Stimulated activated CD4-positive, alpha-beta T cell treated with anti-CD3 and anti-CD28 coated beads, Interleukin-4, amount 100 ng/mL, for 24 hours (primary cell): ENCODE measurements at places on chromosomes 16 and 17.
A peak's percentile ranks its signal among the peaks of the same experiment; 100 is the strongest.

DNA sequence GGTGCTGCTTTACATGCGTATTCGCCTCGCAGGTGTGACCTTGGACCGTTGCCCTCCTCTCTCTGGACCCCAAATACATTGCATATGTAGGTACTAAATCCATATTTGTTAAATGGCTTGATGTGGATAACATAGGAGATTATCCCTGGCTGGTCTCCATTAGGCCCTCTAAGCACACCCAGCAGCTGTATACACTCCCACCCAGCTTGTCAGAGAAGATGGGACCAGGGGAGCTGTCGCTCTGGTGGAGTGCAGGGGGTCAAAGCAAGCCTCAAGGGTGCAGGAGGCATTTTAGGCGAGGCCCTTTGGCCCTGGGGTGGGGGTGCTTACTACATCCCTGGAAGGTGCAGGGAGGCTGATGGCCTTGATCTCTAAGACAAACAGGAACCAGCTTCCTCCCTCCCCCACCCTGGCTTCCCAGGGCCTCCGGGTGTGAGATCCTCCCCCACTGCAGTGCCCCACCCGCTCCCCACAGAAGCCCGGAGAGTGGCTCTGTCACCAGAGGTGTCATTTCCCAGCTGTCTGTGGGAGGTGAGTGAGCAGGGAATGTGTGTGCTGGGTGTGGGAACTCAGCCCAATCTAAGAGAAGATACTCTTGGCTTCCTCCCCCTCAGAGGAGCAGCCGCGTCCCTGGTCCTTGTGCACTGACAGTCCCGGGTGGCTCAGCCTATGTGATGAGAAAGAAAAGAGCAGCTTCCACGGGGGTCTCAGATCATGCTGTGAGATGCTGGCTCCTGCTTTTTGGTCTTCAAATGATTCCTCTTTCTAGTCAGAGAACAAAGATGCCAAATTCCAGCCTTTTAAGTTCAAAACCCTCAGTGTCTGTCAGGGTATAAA lies 1.4 kb upstream of the VAMP2 start:
- peak; percentile 80 for DNase-seq

DNA sequence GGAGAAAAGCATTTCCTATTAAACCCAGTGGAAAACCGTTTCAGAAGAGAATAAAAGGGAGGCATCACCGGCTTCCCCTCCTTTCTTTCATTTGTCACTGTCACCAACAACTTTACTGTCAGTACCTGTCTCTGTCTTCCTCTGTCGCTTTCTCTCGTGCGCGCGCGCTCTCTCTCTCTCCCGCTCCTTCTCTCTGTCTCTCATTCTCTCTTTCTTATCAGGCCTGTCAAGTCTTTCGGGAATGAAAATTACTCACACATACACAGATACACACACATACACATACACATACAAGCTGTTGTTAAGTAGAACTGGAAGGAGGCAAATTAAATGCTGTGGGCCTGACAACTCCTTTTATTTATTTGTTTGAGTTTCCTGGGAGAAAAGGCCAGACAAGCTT lies 17.6 kb downstream of the MYOCD start:
- DNase-seq = no peak

GRCh38 chr16:58518083-58518979 lies 3.0 kb downstream of the SETD6 start:
- DNase-seq = no peak

DNA sequence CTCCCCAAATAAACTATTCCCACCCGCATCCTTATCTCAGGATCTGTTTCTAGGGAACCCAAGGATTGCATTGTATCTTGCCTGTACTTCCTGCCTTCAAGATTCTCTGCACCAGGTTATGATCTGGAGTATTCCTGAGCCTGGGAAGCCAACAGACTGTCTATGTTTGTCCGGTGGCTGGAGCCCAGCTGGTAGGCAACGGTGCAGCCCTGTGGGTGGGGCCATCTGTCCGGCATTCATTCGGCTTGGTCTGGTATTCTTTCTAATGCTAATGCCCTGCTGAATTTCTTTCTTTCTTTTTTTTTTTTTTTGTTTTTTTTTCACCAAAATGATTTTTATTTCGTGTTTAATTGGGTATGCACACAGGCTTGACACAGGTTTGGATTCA lies 20.7 kb upstream of the TVP23A start:
- DNase-seq = no peak

DNA sequence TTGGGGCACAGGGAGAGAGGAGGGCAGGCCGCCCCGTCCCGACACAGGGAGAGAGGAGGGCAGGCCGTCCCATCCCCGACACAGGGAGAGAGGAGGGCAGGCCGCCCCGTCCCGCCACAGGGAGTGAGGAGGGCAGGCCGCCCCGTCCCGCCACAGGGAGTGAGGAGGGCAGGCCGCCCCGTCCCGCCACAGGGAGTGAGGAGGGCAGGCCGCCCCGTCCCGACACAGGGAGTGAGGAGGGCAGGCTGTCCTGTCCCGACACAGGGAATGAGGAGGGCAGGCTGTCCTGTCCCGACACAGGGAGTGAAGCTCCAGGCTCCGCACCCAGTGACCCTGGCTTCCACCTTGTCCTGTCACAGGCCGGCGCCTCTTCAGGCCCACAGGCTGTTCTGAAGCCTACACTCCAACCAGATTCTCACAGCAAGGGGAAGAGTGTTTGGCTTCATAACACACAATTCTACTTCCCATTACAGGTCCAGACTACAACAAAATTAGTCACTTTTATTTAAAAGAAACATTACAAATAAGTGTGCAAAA lies 34.1 kb downstream of the WDR45B start:
- DNase-seq = no peak

- no peak for DNase-seq
Observed at GRCh38 chr17:57050306-57050705, 34.7 kb upstream of the AKAP1 start.

DNA sequence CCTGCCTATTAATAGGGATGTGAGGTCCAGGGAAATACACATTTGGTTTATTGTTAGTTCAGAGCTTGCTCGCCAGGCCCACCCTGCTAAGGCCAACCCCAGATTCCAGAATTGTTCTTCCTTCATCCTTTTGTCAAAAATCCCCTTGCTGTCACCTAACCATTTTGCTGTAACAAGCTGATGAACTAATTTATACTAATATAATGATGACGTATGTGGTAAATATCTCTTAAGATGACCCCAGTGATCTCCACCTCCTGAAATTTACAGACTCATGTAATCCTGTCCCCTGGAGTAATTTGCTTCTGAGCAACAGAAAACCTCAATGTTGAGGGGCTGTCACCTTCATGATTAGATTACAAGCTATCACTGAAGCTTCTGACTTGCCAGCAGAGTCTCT lies 236.3 kb upstream of the N4BP1 start:
- no peak for DNase-seq

DNA sequence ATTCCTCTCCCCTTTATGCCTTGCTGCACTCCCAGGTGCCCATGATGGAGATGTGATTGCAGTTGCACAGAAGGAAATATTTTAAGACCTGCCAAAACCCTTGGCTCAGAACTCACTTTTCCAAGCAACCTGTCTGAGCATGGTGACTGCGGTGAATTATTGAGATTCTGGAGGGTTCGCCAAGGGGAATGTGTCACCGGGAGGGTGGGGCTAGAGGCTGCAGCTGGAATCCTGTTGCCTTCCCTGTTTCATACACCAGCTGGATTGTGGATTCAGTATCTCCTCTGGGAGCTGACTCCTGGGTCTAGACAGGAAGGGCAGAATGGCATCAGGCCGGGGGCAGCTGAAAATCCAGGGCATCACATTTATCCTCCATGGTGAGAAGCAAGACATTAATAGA lies 527.2 kb downstream of the TMEM114 start:
- DNase-seq = no peak

DNA sequence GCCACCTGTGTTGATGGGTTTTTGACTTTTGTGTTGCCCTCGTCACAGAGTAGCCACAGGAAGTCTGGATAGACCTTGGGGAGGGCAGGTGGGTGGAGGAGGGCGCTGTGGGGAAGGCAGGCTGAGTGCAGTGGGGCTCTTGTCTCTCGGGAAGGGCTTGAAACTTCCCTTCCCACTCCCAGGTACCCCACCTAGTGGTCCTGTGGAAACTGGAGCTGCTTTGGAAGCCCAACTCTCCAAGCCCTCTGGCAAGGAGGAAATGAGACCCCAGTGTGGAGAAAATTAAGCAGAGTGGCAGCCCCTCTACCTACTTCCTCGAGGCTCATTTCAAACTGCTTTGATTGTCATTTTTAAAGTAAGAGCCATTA lies 9.2 kb downstream of the CA5A start:
- DNase-seq = no peak

DNA sequence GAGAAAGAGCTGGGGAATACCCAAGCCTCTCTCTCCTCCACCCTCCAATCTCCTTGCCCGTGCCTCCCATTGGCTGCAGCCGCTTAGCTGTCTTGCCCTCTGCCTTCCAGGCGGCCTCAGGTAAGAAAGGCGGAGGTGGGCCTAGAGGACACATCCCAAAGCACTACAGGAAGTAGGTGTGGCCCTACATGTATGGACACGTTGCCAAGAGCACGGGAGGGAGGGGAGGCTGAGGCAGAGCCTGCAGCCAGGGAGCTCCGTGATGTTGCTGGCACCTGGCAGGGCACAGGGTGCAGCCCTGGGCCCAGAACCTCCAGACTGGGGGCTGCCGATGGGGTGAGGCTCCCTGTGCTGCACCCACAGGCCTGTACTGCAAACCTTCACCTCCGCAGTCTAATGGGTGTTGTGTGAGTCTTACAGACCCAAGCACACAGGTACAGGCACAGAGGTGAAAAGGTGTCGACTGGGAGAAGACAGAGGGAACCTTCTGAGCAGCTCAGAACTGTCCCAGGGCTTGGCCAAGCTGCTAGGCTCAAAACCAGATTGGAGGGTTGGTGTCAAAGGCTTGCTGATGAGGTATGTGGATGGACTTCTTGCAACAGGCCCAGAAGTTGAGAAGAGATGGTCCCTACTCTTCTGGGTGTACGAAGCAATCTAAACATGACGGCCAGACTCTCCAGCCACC lies 23.5 kb upstream of the FOXK2 start:
- DNase-seq = no peak

DNA sequence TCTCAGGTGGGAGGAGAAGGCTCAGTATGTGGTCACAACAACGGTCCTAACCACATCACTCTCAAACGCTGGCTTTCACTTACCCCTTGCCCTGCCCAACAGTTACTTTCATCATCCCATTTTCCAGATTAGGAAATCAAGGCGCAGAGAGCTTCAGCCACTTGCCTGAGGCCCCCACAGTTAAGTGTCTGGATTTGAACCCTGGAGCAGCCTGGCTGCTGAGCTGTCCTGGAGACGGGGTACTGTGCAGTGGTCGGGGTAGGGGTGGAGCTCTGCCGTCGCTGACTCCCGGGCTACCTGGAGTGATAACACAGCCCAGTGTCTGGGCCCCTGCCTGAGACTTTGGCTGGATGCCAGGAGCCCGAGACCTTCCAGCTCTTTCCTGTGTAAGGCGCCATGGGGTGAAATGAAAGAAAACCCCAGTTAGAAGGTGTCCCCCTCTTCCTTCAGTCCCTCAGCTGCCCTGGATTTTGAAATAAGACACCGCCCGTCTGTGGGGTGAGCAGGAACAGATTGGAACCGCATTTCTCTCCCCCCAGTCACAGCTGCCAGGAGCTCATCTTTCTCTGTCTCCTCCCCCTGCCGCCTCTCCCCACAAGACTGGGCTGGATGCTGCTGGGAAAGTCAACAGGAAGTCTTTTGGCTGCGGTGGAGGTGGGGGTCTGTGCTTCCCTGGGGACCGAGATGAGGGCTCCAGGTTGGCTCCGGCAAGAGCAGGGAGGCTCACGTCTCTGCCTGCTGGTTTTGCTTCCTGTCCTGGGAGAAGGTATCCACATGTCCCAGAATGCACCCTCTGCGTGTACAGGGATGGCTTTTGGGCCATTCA lies 280.2 kb downstream of the SEC14L1 start:
- peak; percentile 50 for DNase-seq

DNA sequence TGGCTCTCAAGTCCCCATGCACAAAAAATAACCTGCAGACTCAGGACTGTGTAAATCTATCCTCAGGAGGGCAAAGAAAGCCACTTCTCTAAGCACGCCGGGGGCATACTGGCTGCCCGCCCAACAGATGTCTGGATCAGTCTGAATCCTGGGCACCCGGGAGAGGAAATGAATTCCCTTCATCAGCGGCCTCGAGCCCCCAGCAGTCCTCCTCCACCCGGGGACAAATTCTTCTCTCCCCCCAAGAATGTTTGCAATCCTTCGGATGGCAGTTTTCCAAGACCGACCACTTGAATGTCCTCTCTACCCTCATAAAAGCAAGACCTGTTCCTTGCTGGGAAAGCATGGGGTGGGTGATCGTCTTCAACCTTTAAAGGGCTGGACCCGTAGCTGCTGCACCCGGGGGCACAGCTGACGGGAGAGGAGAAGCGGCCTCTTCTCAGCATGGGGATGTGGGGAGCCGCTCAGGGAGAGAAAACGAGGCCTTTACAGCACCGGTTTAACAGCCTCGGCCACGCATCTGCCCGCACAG lies 9.4 kb upstream of the MAP2K3 start:
- no peak for DNase-seq

DNA sequence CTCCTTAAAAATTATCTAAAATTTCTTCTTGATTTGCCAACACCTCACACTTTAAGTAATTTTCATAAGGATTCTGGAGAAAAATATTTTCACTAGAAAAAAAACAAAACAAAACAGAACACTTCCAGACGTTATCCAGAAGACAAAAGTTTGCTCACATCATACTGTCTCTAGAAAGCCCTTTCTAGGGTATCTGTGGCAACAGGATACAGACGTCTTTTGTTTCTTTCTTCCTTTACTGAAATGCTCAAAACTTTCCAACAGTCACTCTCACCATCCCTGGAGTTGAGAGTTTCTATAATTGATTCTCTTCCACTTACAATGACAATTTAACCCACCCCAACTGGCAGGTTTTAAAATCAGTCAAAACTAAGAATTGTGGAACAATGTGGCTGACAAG lies 2.6 kb downstream of the ZC3H7A start:
- DNase-seq = no peak

GRCh38 chr16:9077091-9077809 lies 14.2 kb upstream of the HAPSTR1 start:
- DNase-seq = peak; percentile 33

- DNase-seq = no peak
Observed at GRCh38 chr16:26058326-26058725, 366.6 kb downstream of the HS3ST4 start.

DNA sequence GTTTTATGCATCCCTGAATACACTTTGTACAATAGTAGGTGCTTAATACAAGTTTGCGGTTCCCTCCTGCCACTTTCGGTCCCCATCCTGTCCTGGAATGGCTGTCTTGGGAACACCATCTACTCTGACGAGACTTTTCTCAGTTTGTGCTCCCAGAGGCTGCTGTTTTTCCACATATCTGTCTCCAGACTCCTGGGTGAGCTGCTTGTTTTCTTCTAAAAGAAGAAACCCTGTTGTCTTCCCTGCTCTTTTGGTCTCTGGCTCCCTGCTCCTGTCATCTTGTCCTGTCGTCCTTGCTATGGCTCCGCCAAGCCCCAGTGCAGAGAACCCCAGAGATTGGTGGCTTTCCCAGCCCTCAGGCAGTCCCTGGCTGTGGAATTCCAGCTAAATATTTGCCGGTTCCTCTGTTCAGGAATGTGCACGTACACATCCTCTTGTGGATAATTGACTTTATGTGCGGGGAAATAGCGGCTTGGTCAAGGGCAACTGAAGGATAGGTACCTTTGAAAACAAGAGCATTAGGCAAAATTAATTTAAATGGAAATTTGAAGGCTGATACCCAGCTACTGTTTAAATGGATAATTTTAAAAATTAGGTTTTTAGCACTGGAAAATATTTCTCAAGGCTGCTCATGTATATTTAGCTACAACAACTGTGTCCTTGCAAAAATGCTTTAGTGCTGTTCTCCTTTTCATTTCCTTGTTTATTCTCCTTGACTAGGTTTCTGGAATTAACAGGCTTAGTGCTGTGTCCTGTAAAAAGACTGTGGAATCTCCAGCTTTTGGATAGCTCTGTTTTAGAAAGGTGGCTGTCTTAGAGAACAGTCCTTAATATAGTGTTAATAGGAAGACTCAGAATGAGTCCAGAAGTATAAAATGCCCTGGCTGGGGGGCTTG lies 50.2 kb upstream of the SLC12A3 start:
- DNase-seq = no peak

GRCh38 chr17:50355336-50355700 lies 9.4 kb downstream of the XYLT2 start:
- DNase-seq = no peak
